ENCODE measurements at places on chromosomes 1 and 21.

GRCh38 chr1:33178836-33179439, 2.9 kb downstream of the TRIM62 start:
- DNase-seq, result no peak

GRCh38 chr21:24045775-24046215, 1561.5 kb downstream of the MRPL39 start:
- peak; percentile 53 for DNase-seq

GRCh38 chr1:94727846-94728715, 92.1 kb upstream of the SLC44A3 start:
- DNase-seq, result peak; percentile 68

GRCh38 chr1:204373911-204374310, 14.2 kb upstream of the PLEKHA6 start:
- no peak for DNase-seq

GRCh38 chr1:9942399-9942938, 722 bp downstream of the LZIC start:
- peak; percentile 60 for DNase-seq

GRCh38 chr1:41888756-41889155, 30.0 kb downstream of the HIVEP3 start:
- DNase-seq, result no peak
